Kasumi-1 (cell line): ENCODE measurements at places on chromosomes 1 and 21.

DNA sequence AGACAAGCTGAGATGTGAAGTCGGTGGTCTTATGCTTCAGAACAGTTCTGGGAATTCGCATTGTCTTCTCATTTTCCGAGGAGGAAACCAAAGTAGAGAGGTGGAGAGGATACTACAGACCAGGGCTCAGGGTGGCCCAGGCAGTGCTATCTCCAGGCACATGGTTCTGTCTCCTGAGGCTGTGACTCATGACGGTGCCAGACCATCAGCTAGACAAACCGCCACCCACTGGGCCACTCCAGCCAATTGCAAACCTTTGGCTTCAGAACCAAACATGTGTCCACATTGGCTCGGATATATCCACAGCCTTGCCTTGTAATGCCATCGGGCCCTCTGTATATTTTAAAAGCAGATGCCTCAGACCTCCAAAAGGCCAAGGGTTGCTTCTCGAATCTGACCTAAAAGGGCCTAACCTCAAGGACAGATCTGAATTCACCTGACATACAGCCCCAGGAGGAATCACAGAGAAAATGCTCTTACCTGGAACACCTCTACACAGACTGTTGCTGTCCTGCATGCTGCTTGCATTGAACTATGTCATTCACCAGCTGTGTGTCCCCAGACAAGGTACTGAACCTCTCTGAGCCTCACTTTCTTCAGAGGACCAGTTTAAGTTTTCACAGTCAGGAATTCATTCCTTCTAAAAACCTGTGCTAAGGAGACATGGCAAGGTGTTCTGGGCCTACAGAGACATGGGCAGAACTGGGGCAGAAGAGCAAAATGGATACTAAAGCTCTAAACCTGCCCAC lies 224.9 kb upstream of the JUN start:
- DNase-seq: no peak

- DNase-seq: no peak
Observed at GRCh38 chr1:113201560-113201959, 128.6 kb downstream of the LRIG2 start.

DNA sequence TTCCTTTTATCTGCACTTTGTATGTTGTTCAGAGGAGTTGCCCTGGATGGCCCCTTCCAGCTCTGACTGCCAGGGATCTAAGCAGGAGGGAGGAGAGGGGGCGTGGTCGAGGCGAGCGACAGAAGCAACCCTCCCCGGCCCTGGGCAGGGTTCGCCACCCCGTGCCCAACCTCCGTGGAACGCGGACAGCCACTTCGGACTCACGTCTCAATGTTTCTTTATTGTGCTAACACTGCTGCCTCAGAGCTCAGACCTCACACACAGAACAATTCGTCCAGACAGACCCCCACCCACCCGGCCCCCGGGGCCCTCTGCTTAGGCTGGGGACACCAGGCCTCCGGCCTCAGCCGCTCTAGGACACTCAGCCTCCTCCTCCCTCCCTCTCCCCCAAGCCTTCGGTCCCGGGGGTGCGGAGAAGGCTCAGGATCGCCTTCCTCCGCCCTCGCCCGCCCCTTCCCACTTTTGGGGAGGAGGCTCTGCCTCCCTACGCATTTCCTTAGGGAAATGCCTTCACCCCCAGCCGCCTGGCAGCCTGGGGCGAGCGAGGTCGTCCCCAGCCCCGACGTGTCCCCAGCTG lies 8.3 kb downstream of the VSIG8 start:
- no peak for DNase-seq

DNA sequence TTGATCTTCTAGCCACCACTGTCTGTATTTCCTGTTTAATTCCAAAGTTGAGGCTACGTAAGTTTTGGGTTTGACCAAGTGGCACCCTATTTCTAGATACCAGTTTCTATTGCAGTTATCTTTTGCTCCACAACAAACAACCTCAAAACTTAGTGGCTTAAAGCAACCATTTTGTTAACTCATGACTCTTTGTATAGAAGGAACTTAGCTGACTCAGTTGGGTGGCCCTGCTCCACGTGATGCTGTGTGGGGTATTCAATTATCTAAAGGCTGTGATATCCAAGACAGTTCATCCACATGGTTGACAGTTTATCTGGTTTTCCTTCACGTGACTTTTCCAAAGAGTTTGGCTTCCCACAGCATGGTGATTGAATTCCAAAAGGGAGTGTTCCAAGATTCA lies 34.8 kb downstream of the PDC start:
- DNase-seq: no peak

GRCh38 chr1:213987422-213987926 lies 299 bp upstream of the PROX1 start:
- DNase-seq: no peak

GRCh38 chr1:27414091-27414490 lies 21.7 kb downstream of the GPR3 start:
- DNase-seq: no peak

- peak; percentile 83 for DNase-seq
Observed at GRCh38 chr1:199612976-199613774, 414.3 kb upstream of the NR5A2 start.

DNA sequence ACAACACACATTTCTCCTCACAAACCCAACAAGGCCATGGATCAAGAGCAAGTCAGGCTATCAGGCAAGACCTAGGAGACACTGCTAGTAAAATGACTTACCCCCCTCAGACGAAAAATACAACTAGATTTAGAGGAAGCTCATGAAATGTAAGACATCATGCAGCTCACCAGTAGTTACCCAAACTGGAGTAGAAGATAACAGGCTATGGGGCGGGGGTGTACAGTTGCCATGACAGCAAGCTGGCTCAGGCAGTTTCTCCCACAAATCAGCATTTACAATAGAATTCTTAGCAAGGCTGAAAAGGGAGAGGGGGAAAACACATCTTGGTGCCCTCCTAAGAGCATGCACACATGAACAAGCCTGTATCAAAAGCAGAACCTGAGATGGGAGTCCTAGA lies 13.9 kb downstream of the TPM3 start:
- peak; percentile 32 for DNase-seq

DNA sequence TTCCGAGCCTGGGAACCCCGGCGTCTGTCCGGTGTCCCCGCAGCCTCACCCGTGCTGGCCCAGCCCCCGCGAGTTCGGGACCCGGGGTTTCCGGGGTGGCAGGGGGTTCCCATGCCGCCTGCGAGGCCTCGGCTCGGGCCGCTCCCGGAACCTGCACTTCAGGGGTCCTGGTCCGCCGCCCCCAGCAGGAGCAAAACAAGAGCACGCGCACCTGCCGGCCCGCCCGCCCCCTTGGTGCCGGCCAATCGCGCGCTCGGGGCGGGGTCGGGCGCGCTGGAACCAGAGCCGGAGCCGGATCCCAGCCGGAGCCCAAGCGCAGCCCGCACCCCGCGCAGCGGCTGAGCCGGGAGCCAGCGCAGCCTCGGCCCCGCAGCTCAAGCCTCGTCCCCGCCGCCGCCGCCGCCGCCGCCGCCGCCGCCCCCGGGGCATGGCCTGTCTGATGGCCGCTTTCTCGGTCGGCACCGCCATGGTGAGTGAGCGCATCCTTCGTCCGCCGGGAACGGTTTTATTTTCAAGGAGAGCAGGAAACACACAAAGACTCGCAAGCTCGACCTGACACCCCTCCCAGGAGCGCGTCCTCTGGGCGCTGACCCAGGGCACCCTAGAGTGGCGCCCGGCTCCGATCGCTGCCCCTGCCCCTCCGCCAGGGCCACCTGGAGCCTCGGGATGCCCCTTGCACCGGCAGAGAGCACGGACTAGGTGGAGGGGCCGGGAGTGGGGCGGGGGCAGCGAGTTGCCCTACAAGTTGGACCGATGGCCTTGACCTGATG lies at the start of gene ABCG1:
TSS of gene ABCG1 (plus strand) at position 305 of the 770 bp plus-strand sequence. CDS start at position 428, 123 bp downstream.
- no peak for DNase-seq

DNA sequence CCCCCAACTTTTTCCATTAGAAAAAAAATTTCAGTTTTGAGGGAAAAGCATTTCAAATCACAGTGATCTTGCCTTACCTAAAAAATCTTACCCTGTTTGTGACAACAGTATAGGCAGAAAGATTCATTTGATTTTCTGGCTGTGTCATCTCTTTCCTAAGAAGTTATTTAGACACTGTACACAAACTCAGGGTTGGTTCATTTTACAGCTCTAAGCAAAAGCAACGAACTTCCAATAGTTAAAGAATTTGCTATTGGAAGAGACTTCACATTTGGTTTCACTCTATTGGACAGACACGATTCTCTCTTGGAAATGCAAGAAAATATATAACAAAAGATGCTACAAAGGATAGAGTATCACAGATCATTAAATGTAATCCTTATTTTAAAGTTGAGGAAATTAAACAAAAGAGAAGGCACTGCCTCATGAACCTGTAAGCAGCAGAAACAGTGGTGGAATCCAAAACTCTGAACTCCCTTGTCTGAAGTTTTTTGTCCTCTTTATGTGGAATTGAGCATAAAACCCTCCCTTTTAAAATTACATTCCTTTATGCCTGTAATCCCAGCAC lies 20.8 kb downstream of the EYA3 start:
- no peak for DNase-seq

GRCh38 chr1:2951856-2952255 lies 69.4 kb upstream of the ACTRT2 start:
- DNase-seq: no peak

- DNase-seq: no peak
Observed at GRCh38 chr1:53987880-53988279, 30.1 kb downstream of the LDLRAD1 start.

- DNase-seq: no peak
Observed at GRCh38 chr1:54575605-54576290, 27.7 kb downstream of the ACOT11 start.

DNA sequence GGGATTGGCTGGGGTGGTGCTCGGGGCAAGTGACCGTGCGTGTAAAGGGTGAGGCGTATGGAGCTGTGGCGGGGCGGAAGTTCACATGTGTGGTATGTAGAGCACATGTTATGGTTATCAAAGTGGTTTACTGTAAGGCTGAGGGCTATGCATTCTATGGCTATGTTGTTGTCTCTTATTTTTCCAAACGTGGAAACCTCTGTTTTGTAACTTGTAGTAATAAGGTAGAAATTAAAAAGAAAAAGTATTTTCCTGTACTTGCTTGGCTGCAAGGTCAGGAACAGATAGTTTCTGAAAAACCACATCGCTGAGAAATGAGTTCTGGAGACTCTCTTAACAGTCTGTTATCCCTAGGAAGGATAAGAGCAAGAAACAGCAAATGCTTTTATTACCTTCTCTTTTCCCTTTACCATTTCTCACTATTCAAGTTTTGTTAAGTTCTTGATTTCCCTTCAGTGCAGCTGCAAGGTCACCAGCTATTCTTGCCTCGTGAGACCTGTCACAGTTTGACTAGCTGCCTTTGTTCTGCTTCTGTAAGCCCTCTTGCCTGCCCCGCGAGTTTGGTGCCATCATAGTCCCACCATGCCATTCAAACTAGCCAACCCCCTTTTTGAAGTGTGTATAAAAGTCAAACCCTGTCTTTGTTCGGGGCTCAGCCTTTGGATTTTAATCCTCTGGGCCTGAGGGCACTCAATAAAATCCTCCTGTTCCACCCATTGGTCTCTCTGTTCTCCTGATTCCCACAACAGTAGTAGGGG lies 9.5 kb downstream of the RNU1-2 start:
- DNase-seq: peak; percentile 97

DNA sequence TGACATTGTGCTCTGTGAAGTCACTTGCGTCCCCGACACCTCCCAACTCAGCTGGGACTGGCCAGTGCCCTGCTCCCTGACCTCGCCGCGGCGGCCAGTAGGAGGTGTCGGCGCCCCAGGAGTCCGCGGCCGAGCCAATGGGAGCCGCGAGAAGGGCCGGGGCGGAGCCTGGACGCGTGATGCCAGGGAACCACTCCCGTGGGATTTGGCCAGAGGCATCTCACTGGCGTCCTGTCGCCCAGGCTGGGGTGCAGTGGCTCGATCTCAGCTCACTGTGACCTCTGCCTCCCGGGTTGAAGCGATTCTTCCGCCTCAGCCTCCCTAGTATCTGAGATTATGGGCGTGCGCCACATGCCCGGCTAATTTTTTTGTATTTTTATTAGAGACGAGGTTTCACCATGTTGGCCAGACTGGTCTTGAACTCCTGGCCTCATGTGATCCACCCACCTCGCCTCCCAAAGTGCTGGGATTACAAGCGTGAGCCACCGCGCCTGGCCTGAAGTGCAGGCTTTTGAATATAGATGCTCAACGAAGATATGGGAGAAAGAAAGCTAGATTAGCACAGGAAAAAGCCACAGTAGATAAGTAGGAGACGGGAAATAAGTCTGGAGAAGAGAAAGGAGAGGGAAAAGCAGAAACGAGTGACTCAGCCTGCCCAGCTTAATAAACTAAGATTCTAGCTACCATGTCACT lies 38.0 kb downstream of the ZBTB8OS start:
- DNase-seq: peak; percentile 53

DNA sequence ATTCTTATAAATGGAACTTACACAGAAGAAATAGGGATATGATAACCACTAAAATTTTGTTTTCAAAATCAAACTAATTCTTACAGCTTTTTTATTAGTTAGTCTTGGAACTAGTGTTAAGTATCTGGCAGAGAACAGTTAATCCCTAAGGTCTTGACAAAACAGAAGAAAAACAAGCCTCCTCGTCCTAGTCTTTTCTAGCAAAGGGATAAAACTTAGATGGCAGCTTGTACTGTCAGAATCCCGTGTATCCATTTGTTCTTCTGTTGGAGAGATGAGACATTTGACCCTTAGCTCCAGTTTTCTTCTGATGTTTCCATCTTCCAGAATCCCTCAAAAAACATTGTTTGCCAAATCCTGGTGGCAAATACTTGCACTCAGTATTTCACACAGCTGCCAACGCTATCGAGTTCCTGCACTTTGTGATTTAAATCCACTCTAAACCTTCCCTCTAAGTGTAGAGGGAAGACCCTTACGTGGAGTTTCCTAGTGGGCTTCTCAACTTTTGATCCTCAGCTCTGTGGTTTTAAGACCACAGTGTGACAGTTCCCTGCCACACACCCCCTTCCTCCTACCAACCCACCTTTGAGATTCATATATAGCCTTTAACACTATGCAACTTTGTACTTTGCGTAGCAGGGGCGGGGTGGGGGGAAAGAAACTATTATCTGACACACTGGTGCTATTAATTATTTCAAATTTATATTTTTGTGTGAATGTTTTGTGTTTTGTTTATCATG lies 42.3 kb upstream of the LAMC2 start:
- DNase-seq: no peak

- DNase-seq: no peak
Observed at GRCh38 chr1:201032408-201032807, 8.9 kb upstream of the KIF21B start.

GRCh38 chr1:219317762-219318353 lies 144.2 kb downstream of the LYPLAL1 start:
- no peak for DNase-seq

- DNase-seq: no peak
Observed at GRCh38 chr21:42565206-42565810, 51.7 kb downstream of the SLC37A1 start.

DNA sequence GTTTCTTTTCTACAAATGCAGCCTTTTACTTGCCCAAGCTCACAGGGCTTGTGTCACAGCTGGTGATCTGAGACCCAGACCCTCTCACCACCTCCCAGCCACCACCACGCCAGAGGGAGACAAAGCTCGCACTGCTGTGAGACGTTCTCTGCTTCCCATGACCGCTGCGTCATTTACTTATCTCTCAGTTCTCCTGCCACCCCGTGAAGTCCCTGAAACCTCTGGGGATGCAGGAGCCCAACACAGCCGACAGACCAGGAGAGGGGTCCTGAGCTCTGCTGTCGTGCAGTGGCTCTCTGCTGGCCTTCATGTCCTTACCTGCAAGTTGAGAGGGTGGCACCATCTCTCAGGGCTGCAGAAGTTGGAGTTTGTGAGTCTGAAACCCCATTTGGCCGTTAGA lies 77.7 kb downstream of the SLC16A1 start:
- DNase-seq: no peak
